ENCODE measurements at places on chromosomes 1 and 21.

- DNase-seq: no peak
Measured at GRCh38 chr1:156726549-156727226, 1.6 kb upstream of the METTL25B start.

DNA sequence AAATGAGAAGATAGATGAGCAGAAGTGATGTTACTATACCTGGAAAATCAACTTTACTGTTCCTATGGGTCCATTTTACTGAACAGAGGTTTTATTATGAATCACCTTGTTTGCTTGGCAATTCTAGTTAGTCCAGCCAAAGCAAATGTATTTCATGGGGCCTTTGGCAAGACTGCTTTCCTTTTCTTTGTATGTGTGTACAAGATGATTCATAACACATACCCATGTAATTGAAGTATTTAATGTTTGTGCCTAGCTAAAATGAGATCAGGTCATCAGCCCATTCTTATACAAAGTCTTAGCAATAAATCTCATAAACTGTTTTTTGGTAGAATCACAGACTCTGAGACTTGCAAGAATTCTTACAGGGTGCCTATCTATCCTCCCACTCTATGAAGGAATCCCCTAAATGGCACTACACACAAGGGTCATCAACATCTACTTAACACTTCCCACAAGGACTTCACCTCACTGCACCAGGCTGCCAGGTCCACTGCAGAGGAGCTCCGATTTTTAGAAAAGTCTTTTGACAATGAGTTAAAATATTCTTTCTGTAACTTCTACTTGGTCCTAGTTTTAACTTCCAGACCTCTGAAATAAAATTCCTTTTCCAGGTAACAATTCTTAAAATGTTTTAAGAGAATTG, 58.5 kb downstream of the LPAR3 start:
- no peak for DNase-seq

DNA sequence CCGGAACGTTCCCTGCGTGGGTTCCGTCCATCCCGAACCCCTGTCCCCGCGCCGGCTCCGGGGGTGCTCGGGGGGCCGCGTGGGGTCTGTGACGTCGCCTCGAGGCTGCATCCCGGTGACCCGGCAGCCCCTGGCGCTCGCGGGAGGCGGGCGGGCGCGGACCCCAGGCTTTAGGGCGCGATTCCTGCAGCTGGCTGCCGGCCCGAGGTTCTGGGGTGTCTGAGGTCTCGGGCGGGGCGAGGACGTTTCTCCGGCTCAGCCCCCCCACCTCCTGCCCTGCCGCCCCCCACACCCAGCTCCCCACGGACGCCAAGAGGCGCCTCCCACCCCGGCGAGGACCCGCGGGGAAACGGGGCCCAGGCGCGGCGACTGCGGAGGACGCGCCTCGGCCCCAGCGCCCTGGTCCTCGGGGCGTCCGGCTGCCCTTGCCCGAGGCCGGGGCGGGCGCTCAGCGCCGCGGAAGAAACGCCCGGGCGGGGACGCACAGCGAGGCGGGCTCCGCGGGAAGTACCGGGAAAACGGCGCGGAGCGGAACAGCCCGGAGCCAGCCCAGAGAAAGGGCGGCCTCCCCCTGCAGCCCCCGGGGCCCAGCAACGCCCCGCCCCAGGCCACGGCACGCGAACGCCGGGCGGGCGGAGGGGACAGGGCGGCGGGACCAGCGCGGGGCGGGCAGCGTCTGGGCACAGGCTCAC, 1.3 kb upstream of the PCBP3 start:
- no peak for DNase-seq

- DNase-seq: no peak
Measured at GRCh38 chr1:2644171-2644570, 11.4 kb upstream of the MMEL1 start.

DNA sequence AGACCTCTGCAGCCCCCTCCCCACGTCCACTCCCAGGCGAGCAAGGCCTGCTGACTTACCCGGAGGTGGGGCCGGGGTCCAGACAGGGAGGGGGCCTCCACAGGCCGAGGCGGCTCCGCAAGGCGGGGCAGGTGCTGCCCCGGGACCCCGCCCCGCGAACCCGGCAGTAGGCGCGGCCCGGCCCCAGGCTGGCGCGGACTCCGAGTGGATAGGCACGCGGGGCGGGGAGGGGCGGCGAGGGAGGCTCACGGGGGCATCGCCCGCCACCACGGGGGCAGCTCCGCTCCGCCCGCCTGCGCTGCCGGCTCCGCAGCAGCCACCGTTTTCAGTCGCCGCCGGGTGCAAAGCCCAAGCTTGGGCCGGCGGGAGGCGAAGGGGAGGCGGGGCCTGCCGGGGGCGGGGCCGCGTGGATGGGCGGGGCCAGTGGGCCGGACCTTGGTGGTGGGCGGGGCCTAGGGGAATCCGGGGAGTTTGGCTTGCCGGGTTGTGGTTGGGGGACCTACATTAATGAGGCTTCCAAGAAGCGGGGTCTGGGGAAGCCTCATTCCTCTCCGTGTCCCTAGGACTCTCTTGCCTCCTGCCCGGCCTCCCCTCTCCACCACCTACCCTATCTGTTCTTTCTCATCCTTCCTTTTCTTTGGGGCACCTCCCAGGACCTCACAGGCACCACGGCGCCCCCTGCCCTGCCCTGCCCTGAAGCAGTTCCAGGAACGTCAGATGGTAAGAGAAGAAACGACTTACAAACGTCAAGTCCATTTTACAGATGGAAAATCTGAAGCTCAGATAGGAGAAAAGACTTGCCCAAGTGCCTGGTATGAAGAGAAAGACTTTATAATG, at the start of gene RIMS3:
Gene RIMS3, minus strand, starts transcription at position 348 of the 837 bp plus-strand sequence. CDS start 23,757 bp downstream, outside the sequence.
- DNase-seq: peak; percentile 83

- DNase-seq: no peak
Measured at GRCh38 chr1:204977318-204977717, 65.7 kb upstream of the CNTN2 start.

DNA sequence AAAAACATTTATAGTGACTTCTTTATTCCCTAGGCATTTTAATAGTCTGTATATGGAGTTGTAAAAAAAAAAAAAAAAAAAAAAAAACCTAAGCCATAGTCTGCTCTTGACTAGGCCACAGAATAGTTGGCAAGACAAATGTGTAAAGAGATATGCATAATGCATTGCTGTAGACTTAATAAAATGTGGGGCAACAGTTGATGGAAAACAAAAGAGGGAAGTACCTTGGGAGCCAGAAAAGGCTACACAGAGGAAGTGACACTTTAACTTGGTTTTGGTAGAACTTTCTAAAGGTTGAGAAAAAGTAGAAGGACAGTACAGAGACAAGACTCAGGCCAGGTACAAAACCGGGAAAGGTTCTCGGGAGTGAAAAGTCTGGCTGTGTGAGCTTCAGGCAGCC, 802.9 kb upstream of the ADAMTS5 start:
- no peak for DNase-seq

DNA sequence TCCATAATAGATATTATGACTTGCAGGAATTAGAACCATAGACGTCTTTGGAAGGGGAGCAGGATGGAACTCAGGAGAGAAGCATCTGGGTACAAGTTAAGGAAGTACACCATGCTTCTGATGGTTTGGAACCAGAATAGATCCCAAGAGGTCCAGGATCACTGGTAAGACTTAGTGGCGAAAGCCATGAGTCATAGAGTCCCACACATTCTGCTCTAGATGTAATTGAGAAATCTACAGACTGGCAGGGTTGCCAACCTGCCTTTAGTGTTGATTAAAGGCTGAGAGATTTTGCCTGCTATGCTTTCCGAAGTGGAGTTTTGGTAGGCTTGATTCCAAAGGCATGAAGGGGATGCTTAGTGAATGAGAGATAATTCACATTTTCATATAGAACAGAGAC, 57.1 kb upstream of the C1orf87 start:
- DNase-seq: no peak

DNA sequence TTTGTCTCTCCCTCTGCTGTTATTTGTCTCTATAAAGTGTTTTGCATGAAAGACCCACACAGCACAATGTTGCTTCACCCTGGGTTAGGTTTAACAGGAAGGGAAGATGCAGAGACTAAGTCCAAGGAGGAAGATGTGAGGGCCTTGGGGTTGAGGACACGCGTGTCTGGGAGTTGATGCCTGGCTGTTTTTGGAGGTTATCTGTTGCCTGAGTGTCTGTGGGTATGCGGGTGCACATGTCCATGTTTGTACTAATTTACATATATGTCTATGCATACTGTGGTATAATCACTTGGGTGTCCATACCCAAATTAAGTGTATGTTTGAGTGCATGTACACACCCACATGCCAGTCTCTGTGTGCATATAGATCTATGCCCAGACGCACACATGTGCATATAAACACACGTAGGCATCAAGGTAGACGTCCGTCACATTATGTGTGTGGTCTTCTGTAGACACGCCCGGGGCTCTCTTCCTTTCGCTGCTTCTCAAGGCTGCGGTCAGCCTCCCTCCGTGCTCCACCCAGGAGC, 962 bp upstream of the MAN1C1 start:
- no peak for DNase-seq

DNA sequence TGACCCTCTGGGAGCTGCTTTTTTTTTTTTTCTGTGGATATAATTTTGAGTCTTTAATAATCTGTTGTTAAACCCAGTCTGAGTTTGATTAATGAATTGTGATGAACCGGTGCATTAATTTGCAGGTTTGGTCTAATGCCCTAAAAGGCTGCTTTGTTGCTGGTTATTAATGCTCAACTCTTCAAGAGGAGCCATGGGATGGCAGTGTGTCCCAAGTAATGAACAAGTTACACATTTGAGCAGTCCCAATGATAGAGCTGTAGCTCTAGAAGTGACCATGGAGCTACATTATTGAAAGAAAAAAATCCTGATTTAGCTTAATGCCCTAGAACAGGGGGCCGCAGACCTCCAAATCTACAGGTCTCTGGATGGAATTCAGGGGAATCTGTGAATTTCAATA, 53.1 kb downstream of the RWDD3 start:
- DNase-seq: no peak

GRCh38 chr1:183180218-183180617, 5.8 kb upstream of the LAMC2 start:
- no peak for DNase-seq

DNA sequence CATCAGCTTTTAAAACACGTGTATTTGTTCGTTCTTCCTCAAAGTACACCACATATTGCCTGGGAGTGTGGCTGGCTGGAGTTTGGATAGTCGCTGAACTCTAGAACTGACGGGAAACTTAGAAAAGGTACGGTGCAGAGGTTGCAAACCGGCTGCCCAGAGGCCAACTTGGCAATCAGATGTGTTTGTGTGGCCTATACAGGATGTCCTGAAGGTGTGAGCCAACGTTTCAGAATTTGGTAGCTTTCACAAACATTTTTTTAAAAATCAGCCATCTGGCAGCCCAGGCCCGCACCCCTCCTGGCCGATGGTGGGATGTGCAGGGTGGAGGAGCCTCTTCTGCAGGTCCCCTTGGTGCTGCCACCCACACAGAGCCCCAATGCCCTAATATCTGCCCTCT, 73.6 kb upstream of the SLC25A33 start:
- DNase-seq: no peak

DNA sequence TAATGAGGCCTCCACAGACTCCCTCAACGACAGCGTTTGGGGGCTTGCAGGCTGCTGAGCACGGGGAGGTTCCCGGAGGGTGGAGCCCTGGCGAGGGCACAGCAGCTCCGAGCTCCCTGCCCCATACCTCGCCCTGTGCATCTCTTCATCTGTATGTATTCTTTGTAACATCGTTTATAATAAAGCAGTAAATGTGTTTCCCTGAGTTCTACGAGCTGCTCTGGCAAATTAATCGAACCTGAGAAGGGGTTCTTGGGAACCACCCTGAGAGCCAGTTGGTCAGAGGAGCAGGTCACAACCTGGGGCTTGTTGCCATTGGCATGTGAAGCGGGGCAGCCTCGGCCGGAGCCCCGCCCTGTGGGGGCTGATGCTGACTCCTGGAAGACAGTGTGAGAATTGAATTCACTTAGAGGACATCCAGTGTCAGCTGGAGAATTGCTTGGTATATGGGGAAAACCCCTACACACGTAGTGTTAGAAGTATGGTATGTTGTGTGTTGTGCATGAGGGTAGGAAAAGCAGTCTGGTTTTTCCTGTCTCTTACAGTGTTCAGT, 11.5 kb downstream of the SLC37A1 start:
- DNase-seq: no peak

- DNase-seq: no peak
Measured at GRCh38 chr1:10754568-10755329, 41.7 kb downstream of the CASZ1 start.

DNA sequence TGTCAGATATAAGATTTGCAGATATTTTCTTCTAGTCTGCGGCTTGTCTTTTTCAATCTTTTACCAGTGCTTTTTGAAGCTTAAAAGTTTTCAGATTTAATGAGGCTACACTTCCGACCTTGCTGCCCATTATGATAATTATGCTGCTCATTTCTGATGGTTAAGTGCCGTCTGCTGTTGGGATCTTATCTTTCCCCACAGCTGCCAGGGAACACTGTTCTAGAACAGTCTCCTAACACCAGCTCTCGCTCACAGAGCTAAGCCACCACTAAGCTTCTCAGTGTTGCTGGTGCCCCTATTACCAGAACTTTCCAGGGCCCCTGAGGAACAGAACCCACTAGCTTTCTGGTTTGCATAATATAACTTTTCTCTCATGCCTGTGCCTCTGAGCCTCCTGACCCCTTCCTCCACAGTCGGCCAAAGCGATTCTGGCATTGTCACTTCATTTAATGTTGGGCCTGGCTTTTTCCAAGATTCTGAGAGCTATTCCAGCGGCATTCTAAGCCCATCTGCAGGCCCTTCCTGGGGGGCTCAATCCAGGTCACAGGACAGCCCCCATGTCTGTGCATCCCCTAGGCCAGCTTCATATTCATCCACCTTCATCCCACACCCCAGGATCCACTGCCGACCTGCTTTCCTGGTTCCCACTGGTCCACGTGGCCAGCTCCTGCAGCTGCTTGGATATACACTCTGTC, 237.0 kb downstream of the PTPRU start:
- no peak for DNase-seq

DNA sequence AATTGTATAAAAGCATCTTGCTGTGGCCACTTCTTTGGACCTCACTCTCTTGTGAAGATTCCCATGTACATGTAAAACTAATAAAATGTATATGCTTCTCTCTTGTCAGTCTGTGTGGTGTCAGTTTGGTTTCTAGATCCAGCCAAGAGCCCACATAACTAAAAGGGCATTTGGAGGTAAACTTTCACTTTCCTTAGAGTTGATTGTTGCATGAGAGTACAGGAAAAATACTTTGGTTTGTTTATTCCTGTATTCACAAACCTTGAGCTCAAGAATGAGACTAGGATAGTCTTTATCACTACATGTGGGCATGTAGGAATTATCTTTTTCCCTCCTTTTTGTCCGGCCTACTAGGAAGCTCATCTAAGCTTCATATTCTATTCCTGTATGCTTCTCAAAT, 50.9 kb downstream of the KCTD3 start:
- DNase-seq: no peak

- DNase-seq: peak; percentile 39
Measured at GRCh38 chr1:25232866-25233784, 823 bp upstream of the SYF2 start.

- DNase-seq: no peak
Measured at GRCh38 chr1:58968360-58968952, 184.6 kb upstream of the JUN start.

Measured in activated CD8-positive, alpha-beta memory T cell treated with anti-CD3 and anti-CD28 coated beads for 48 hours (primary cell).